ENCODE measurements at places on chromosomes 12 and 14.
A peak's percentile ranks its signal among the peaks of the same experiment; 100 is the strongest.

DNA sequence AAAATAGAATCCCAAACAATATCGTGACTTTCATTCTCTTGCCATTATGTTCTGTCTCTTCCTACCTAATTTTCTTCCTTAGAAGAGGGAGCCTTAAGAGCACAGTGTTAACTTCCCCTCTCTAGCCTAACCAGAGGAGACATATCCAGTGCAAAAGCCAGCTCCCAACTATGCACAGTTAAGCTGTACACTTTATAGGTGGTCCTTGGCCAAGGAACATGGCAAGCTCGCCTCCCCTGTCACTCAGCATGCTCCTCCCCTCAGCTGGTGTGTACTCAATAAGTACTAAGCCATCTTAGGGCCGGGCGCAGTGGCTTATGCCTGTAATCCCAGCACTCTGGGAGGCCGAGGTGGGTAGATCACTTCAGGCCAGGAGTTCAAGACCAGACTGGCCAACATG is 255.1 kb upstream of the TMPO start:
- DNase-seq = no peak

- DNase-seq = no peak
Measured at GRCh38 chr14:92658684-92659083, 89.7 kb downstream of the LGMN start.

- no peak for DNase-seq
Measured at GRCh38 chr14:24911324-24912109, 138.4 kb downstream of the STXBP6 start.

- no peak for DNase-seq
Measured at GRCh38 chr12:52228366-52228765, 4.7 kb upstream of the KRT7 start.

DNA sequence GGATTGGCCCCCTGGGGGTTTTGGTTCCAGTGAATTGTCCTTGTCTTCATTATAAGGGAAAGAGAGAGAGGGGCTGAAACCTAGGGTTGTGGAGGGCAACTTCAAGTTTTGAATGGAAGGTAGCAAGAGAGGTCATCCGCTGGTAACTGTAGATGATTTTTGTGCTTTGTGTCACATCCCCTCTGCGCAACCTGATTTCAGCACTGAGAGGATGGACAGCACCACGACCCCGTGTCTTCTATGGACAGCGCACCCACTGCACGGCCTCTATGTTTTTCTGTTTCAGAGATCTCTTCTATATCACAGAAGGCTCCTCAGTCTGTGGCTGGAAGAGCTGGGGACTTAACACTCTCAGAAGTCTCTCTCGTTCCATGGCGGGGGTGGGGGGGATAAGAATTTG is 127.0 kb upstream of the RPH3A start:
- no peak for DNase-seq

GRCh38 chr14:105064721-105065143 is 498 bp downstream of the GPR132 start:
- no peak for DNase-seq

DNA sequence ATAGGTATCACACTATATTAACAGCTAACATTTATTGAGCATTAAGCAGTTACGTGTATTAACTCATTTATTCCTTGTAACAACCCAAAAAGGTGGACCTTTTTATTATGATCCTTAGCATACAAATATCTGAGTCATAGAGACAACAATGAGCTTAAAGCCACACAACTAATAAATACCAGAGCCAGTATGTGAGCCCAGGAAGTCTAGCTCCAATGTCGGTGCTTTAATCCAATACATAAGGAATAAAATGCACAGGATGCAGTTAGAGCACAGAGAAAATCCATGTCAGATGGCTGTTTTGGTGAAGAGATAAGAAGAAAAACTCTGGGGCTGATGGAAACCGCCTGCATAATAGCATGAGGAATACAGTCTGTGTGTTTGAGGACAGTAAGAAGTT is 888.6 kb downstream of the TMTC2 start:
- no peak for DNase-seq

DNA sequence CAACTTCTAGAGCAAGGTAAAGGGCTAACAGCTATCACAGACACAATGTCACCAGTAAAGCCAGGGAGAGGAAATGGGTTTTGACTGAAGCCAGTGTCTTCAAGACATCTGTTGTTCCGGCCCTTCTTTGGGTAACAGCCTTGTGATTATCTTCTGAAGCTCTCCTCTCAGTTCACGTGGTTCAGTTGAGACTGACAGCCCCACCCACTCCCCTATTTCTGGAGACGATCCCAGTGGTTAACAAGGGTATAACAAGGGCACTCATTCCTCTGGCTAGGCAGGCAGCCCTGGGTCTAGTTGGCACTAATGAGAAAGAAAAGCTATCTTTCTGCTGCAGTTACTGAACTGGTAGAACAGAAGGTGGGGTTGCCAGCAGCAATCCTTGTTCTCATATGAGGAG is 6.9 kb downstream of the GNPTAB start:
- DNase-seq = peak; percentile 24

DNA sequence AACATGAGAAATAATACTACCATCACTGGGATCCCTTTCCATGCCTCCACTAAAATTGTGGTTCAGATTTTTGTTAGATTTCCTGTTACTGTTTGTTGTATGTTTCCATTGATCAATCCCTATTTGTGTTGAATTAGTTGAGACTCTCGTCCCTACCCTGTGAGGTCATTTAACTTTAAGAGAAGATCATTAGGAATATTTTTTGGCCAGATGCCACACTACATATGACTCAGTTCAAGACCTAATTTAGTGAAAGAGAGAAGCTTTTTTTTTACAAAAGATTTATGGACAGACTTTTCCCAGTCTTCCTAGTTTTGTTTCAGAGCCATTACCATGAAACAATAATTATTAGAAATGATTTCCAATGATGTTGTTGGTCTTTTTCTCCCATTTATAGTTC is 35.5 kb downstream of the CPSF6 start:
- no peak for DNase-seq

- DNase-seq = no peak
Measured at GRCh38 chr12:50401500-50402081, 906 bp downstream of the LARP4 start.

GRCh38 chr12:110670161-110670701 is 18.7 kb downstream of the HVCN1 start:
- no peak for DNase-seq

GRCh38 chr14:67050896-67051295 is 138.3 kb upstream of the GARIN2 start:
- DNase-seq = no peak

- DNase-seq = no peak
Measured at GRCh38 chr12:120346681-120347080, 19.1 kb upstream of the PLA2G1B start.

- no peak for DNase-seq
Measured at GRCh38 chr14:61965030-61965745, 203.0 kb downstream of the SNAPC1 start.

DNA sequence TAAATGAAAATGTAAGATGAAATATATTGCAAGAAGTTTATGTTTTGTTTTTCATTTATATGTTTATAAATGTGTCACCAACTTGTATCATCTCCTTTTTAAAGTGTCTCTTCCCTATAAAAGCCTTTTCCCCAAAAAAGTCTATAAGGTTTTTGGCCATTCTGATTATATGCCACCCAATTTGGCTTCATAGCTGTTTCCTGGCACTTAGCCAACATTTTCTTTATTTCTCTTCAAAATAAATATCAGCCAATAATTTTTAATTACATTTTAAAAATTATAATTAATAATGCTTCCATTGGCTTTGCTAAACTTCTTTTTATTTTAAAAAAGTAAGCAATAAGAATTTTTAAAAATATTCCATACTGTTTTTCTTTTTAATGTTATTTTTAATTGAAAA is 171.8 kb downstream of the RASSF9 start:
- no peak for DNase-seq

GRCh38 chr12:121364683-121365121 is 12.5 kb upstream of the ANAPC5 start:
- no peak for DNase-seq

DNA sequence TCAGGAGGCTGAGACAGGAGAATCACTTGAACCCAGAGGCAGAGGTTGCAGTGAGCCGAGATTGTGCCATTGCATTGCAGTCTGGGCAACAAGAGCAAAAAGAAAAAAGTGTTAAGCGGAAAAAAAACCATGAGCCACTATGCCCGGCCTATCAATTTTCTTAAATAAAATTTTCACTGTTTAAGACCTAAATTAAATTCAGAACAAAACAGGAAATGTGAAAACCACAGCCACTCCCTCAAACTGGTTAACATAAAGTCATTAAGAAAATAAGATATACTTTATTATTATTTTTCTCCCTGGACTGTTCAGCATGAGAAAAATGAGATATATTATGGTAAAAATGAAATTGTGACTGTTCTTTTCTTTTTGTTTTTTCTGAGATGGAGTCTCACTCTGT is 44.6 kb upstream of the GCH1 start:
- no peak for DNase-seq

DNA sequence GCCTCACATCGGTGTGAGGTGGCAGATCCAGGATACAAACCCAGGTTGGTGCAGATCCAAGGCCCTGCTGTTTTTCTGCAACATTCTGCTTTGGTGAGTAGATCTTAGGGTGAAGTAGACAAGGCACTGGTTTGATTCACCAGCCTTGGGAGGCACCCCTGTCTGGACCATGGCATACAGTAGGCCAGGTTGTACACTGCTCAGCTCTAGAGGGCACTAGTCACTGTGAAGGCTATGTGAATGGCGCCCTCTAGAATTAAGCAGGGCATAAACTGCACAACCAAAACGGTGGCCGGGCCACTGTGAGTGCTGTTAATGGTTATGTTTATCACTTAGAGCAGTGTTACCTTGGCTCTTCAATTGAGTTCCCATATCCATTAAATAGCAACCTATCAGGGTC is 280.6 kb upstream of the PWP1 start:
- peak; percentile 8 for DNase-seq

- DNase-seq = no peak
Measured at GRCh38 chr12:106152334-106152733, 13.6 kb upstream of the NUAK1 start.

DNA sequence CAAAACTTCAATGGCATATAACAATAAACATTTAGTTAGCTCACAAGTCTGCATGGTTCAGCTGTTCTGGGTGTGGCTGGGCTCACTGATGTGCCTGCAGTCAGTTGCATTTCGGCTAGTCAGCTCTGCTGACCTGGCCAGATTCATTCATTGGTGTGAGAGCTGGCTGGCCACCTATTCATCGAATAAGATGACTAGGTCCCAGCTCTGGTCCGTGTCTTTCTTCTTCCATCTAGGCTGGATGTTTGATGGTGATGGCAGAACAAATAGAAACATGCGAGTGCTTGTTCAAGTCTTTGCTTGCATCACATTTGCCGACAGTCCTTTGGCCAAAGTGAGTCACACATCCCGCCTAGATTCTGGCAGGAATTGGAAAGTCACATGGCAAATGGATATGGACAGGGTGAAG is 203.3 kb upstream of the CRY1 start:
- DNase-seq = no peak

GRCh38 chr12:28767836-28768348 is 381.2 kb upstream of the FAR2 start:
- DNase-seq = no peak

- DNase-seq = no peak
Measured at GRCh38 chr14:91829511-91829910, 37.8 kb downstream of the TC2N start.

DNA sequence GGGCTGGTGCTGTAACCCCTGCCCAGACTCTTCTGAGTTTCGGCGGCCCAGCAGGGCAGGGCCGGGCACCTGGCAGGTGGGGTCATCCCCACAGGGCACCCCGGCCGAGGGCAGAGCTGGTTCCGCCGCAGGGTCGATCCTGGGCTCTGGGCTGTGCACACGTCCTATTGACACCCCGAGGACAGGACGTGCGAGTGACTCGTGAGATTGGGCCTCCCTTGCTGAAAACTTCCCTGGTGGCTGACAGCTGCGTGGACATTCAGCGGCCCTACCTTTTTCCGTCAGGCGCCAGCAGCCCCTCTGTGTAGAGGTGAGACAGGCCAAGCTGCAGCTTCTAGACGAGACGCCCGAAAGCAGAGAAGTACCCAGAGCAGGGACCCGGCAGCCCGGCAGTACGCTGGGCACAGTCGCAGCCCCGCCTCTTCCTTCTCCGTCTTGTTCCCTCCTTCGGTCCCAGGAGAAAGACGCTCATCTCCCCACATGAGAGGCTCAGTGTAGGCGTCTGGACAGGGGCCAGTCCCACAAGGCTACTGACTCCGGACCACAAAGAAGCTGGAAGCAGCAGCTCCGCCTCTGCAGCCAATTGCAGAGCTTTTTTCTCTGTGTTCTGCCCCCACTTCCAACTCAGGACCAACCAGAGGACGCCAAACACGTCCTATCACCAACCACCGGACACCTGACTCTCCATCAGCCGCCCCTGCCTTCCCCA is at the start of gene LRCOL1:
TSS of gene LRCOL1 (minus strand) at position 532 of the 709 bp plus-strand sequence. CDS start 4,331 bp downstream, outside the sequence.
- DNase-seq = no peak

- DNase-seq = no peak
Measured at GRCh38 chr12:128671528-128672042, 152.2 kb downstream of the SLC15A4 start.

GRCh38 chr12:14885718-14886221 is at the start of gene MGP:
Gene MGP (minus strand): TSS chr12:14885854. CDS start chr12:14885791, 63 bp downstream.
- DNase-seq = no peak

DNA sequence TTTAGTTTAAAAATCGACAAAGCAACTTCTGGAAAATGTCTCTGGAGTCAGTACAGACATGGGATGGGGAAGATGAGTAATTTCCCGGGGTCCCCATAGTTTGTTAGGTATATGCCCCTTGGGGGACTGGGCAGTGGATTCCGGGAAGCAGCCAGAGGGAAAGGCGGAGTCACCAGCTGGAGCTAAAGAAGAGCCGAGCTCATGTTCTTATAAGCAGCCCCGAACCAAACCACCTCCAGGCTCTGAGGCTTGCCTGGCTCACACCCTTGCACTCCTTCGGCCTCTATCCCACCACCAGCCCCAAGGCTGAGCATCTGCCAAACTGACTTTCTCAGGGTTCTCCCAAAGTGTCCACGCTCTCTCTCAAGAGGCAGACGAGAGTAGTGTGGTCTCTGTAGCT is 117.8 kb downstream of the PAH start:
- no peak for DNase-seq

GRCh38 chr14:88424573-88424972 is 39.1 kb downstream of the SPATA7 start:
- DNase-seq = no peak

GRCh38 chr14:54322246-54322645 is 74.6 kb upstream of the CDKN3 start:
- DNase-seq = no peak

DNA sequence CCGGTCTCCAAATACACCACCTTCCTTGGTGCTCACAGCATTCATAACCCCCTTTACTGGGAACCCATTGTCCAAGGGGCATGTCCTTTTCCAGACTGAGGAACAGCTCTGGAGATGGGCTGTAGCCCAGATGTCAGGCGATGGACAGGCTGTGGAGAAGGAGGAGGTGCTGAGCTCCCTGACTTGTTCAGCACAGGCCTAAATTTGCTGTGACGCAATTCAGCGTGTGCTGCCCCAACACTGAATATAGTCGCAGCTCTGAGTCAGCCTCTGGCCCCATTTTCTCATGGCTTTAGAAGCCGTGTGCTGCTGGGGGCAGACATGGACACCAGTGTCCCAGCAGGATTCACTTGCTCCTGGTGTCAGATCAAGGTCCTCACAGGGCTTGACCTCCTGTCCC is 269.1 kb downstream of the EMP1 start:
- DNase-seq = no peak

- DNase-seq = no peak
Measured at GRCh38 chr12:49897276-49897675, 6.4 kb downstream of the FAIM2 start.
